Activated CD8-positive, alpha-beta memory T cell treated with anti-CD3 and anti-CD28 coated beads for 24 hours (primary cell): ENCODE measurements at places on chromosomes 7 and 10.

DNA sequence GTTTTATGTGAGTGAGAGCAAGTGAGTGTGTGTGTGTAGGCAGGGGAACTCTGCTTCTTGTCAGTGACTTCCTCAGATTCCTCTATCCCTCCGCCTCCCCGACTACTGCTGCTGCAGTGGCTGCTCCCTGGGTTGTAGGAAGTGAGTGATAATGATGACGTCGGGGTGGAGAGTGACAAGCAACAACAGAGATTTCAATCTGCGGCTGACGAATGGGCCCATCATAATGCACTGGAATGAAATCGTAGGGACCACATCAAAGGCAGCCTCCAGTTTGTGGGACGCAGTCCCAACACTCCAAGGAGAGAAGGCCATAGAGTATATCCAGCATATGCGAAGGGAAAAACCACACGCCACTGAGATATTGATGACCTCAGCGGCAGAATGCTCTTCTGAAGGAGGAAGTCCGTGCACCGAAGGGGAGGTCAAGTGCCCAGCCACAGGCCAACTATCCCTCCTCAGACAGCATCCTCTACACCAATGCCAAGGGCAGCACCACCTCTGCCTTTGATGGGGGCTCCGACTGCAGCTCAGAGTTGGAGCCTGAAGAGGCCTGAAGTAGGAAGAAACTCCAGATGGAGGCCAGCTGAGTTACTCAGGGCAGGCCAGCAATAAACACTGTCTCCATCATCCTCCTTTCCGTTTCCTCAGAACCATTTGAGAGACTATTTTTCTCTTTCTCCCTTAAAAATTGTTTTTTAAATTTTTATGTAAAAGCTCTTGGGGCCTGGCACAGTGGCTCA is 11.3 kb upstream of the STMP1 start:
- DNase-seq, result no peak

DNA sequence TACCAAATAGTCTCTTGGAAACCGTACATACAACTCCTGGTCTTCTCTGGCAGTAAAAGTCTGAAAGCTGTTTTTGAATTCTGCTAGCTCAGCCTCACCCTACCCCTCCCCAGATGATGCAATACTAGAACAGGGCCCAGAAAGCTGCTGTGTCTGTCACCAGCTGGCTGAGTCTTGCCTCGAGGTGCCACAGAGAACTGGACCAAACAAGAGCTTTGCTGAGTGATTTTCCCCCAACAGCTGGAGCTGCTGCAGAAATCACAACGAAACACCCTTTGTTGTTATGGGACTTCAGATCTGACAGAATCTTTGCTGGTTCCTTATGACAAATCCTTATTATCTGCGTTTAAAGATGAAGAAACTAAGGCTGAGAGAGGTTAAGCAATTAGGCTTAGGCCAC is 134.1 kb downstream of the SPAG6 start:
- DNase-seq, result no peak

- DNase-seq, result no peak
Measured at GRCh38 chr10:11757454-11757820, 15.3 kb downstream of the ECHDC3 start.

- no peak for DNase-seq
Measured at GRCh38 chr10:110993024-110993693, 73.8 kb downstream of the SHOC2 start.

DNA sequence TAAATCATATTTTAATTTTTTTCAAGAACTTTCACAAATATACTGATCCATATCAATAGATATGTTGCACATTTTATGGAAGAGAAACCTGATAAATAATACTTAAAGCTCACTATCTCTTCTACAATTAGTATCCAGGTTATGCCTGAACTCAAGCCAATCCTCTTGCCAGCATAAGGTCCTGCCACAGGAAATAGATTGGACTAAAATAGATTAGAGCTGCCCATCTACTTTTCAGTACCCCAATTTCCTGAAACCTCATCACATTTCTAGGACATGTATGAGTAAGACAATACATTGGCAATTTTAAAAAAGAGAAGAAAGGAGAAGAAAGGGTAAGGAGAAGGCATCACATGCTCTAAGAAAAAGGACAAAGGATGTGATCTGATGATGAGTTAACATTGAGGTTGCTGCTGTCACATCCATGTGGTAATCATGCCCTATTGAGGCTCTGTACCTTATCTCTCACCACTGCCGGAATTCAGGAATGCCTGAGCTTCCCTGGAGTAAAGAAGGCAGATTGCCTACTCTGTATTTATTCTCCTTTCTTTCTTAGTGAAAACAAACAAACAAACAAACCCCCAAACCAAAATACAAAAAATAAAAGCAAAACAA is 199.7 kb downstream of the ANK3 start:
- DNase-seq, result no peak
